Hippocampal formation (tissue), 2 donors: ENCODE measurements at places on chromosomes 12 and 14.

GRCh38 chr12:88805286-88805685 is 225.0 kb upstream of the KITLG start:
- no peak for DNase-seq

GRCh38 chr12:26651566-26652188 is 181.3 kb downstream of the ITPR2 start:
- peak; percentile 56 for DNase-seq

DNA sequence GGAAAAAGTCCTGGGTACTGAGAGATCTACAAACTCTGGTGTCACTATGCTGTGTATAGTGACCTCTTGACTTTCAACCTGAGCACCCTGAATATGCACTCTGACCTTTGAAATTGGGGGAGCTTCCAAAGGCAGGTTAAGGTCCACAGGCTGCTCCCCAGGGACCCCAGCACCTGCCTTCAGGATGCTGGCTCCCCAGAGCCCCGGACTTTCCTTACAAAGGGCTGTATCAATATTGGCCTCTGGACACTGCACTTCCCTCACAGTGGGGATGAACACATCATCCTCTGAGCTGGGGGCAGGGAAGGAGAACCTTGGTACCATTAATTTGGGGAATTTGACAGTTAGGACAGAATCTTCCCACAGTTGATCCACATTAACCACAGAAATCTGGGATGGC is 14.3 kb downstream of the PLD4 start:
- DNase-seq: no peak

DNA sequence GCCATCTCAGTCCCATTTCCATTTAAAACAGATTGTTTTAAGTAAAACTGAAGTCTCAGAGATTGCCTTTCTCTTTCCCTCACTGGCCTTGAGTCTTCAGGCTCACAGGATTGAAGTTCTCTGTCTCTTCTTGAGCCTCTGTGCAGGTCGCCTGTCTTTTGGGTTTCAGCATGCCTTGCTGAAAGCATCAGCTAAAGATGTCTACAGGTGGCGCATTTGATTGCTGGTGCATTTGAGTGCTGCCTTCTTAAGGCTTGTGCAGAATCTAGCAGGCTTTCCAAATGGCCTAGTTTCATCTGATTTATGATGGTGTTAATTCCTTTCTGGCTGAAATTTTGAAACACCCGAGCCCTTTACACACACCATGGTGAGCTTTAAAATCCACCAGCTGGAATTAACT is 1062.2 kb upstream of the FBXO33 start:
- no peak for DNase-seq

- peak; percentile 93 for DNase-seq
Observed at GRCh38 chr14:23352506-23353432, at the start of gene SLC22A17. TSS of gene SLC22A17 (minus strand) at chr14:23352887.

GRCh38 chr14:31492759-31493498 is 5.1 kb upstream of the GPR33 start:
- no peak for DNase-seq

DNA sequence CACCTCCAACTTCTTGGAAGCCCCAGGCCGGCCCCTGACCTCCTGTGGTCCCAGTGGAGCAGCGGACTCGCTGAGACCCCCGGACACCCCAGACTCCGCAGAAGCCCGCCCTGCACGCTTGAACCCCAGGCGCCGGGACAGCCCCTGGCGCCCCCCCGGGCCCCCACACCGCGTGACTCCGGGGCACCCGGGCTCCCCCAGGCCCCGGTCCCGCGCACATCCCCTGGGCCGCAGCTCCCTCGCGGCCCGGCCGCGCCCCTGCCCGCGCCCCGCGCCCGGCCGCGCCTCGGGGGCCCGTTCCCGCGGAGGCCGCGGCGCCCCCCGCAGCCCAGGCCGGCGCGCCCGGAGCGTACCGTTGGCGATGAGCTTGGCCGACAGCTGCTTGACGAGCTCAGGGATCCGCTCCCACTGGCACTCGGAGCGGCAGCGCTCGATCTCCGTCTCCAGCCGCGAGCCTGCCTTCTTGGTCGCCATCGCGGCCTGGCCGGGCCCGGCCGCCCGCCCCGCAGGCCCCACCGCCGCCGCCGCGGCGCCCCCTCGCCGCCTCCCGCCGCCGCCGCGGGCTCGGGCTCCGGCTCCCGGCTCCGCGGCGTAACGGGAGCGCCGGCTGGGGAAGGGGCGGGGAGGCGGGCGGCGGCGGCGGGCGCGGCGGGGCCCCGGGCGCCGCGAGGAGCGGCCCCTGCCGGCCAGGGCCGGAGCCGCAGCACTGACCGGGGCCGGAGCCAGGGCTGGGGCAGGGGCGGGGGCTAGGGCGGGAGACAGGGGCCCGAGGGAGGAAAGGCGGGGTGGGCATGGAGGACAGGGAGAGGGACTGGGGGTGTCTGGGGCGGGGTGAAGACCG is at the start of gene TTC7B:
TSS of gene TTC7B (minus strand) at position 609 of the 841 bp plus-strand sequence. CDS start at position 474, 135 bp downstream.
- peak; percentile 18 for DNase-seq

DNA sequence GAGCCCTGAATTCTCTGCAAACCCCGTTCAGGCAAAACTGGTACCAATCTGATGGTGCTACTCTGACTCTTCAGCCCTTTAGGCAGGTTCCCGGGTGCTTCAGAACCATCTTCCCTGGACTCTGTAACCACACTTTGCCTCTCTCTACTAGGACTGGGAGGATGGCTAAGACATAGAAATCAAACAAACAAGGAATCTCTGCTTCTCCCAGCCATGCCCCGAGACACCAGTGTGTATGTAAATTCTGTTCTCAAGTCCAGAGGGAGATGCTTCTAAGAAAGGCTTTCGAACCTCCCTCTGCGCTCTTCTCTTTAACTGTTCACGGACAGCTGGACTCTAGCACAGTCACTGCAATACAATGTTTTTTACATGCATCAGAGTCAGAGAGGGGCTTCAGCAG is 1.9 kb upstream of the KCNK10 start:
- no peak for DNase-seq

DNA sequence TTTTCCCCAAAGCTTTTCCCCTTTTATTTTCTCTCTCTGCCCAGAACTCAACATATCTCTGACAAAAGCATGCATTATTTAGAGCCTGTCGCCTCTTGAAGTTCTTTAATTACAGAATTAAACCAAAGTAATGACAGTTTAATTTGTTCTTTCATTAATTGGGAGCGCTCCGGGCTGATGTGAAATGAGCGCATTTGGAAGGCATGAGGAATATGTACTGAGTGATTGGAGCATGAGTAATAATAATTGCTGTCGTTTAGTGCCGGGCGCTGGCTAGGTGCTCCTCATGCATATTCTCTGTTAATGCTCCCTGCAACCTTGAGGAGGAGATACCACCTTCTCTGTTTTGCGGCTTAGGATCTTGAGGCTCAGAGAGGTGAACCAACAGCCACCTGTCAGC is 120.5 kb downstream of the SLC25A47 start:
- DNase-seq: no peak

DNA sequence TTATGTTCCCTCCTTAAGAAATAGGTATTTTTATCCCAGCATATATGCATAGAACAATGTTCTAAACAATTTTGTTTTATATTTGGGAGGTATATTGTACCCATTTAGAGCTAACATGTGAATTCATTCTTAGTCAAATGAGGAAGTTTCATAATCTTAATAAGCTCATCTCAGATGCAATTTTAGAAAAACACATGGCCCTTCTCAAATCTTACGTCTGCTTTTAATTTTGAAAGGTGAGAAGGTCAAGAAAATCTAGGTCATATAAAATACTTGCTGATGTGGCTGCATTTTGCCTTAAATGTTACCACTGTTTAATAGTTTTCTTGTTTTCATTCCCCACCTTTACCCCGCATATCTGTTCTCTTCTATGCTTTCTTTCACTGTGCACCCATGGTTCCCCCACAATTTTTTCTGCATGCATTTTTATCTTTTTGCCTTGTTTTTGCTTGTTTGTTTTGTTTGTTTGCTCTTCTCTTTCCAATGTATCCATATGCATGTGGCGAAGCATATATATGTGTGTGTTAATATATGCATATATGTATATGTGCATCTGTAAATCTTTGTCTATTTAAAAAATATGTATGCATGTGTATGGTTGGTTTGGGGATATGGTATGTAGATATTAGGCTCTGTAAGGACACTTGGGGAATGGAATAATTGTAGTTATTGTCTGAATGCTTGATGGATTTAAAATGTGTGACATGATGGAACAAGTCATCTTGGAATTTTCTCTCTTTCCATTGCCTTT is 317.1 kb downstream of the BCAT1 start:
- DNase-seq: no peak

GRCh38 chr12:106760184-106760531 is 14.3 kb upstream of the RIC8B start:
- no peak for DNase-seq

GRCh38 chr14:78186277-78186676 is 16.1 kb downstream of the NRXN3 start:
- no peak for DNase-seq

- DNase-seq: no peak
Observed at GRCh38 chr12:124790650-124791400, 72.8 kb downstream of the SCARB1 start.

- DNase-seq: peak; percentile 9
Observed at GRCh38 chr12:80195074-80195726, 95.9 kb downstream of the OTOGL start.

GRCh38 chr12:71046215-71046614 is 111.6 kb downstream of the TSPAN8 start:
- DNase-seq: no peak

DNA sequence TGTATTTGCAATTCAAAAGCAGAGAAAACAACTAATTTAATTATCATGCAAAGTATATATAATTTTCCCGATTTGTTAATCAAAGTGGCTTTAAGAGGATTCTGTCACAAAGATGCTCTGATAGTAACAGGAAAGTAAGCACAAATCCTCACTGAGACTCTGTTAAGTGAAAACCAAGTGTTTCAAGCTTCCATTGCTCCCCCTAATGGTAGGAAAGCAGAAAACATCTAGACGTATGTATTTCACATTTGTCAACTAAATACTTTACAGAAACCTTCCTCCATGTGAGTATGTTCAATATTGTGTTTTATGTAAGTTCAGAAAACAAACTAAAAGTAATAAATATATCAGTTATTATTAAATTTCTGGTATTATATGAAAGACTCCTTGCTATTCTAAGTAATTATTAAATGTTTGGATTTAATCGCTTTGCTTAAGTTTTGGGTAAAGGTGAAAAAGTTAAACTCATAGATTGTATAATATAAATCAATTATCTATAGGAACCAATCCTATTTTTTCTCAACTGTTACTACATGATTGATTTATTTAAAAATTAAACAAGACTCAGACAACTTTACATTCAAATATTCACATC is 1.5 kb upstream of the NTS start:
- no peak for DNase-seq

DNA sequence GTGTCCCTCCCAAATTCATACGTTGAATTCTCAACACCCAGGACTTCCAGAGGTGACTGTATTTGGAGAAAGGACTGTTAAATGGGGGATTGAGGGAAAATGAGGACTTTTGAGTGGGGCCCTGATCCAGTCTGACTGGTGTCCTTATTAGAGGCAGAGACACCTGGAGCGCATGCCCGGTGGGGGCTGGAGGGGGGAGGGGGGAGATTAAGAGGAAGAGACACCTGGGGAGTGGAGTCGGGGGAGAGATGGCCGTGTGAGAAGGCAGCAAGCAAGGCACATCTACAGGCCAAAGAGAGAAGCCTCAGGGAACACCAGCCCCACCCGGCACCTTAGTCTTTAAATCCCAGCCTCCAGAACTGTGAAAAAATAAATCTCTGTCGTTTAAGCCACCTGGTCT is 209.7 kb downstream of the SLC41A2 start:
- DNase-seq: no peak

GRCh38 chr12:109689426-109689825 is 24.2 kb upstream of the FAM222A start:
- DNase-seq: no peak

GRCh38 chr14:104688505-104689108 is 811 bp upstream of the INF2 start:
- no peak for DNase-seq

DNA sequence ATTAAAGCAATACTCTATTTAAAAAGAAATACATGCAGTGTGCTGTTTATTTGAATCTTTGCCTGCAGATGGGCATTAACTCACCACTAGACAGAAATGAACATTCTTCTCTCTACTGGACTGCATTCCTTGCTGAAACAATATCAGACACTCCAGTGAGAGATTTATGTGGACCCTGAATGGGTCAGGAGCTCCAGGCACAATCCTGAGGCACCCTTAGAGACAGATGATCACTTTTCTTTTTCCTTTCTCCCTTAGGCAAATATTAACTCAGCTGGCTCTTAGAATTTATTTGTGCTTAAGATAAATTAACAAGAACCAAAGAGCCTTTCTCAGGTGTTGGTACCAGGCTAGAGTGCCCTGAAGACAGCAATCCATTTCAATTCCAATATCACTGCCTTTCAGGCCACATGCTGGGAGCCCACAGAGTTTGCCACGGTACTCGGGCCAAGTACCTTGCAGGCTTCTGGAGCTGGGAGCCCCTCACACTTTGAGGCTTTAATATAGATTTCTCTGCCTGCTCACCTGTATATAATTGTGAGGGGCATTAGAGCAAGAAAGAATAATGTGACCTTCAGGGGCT is 173.0 kb downstream of the EMP1 start:
- DNase-seq: no peak

- no peak for DNase-seq
Observed at GRCh38 chr12:52035190-52035589, 16.1 kb upstream of the NR4A1 start.

DNA sequence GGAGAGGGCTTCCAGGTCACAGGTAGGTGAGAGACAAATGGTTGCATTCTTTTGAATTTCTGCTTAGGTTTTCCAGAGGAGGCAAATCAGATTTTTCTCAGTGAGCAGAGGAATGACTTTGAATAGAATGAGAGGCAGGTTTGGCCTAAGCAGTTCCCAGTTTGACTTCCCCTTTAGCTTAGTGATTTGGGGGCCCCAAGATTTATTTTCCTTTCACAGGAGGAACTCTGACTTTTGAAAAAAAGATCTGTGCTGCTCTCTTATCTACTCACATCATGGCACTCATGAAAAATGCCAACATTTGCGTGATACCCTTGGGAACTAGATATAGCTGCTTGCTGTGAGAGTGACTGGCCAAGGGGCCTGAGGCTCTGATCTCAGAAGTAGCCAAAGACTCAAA is 58.0 kb upstream of the EVL start:
- no peak for DNase-seq

GRCh38 chr14:101072070-101072469 is 168.5 kb upstream of the RTL1 start:
- no peak for DNase-seq

DNA sequence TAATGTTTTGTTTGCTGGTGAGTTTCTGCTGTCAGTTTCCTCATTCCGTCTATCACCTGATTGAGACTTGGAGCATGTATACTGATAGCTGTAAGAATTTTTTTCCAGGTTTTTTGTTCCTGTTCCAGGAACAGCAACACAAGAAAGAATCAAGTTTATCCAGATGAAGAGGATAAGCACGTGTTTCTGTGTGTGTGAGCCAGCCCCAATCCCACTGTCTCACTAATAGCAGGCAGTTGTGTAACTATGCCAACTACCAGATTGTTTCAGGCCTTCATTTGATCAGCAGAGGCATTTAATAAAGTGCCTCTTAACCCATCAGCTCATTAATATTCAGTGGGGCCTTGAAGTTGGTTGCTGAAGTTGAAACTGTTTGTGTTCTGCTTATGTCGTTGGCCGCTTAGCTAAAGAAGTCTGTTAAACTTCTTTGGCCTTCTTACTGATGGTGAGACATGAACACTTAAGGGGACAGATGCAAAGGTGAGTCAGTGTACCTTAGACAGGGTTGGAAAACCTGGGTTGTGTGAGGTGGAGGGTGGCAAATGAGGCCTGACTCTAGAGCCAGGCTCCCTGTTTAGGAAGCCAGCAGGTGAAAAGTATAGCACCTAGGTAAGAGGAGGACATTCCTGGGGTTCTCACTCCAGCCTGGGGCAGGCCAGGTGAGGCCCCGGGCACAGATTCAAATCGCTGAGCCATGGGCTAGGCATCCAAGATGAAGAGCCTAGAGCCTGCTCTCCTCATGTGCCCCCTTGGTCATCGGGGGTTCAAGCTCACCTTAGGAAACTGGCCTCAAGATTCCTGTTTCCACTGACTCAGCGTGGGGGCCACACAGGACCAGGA is 3.7 kb downstream of the ANKRD13A start:
- DNase-seq: no peak
